ENCODE measurements at places on chromosomes 3 and 15. TPM values are rescaled to one million over a fixed set of nuclear protein-coding genes. Genes with fewer than 3 reads are reported as not detected.

- DNase-seq, result no peak
These were observed 53.9 kb upstream of the NEDD4 start for GRCh38 chr15:56047354-56047753.

DNA sequence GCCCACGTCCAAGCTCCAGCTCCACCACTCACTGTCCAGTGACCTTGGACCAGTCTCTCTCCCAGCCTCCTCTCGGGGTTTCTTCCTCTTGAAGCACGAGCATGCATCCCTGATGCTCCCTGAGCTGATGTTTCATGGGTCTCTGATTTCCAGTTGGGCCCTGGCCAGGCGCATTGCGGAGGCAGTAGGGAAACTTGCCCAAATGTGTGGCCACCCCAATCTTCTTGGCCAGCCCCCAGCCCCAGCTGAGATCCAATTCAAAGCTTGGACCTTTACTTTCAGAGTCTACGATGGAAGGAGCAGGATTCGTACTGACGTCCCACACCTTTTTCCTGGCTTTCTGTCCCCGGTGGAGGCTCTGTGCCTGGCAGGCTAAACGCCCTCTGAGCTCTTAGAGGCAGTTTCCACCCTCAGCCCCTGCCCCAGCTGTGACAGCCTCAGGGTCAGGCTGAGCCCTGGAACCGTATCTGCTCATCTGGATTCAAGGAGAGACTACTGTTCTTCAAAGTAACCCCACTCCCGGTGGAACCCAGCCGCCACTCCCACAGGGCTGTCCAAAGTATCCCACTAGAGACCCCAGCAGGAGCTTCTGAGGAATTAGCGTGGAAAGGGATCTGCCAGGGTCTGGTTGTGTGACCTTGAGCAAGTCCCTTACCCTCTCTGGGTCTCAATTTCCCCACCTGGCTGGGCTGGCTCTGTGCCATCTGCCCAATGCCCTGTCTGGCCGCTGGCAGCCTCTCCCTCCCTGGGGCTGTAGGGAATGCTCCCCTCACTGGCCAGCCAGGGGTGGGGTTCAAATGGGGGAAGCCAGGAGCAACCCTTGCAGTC, 37.4 kb downstream of the CPN2 start:
- peak; percentile 74 for DNase-seq

- no peak for DNase-seq
These were observed 330.7 kb downstream of the FHIT start for GRCh38 chr3:60920519-60920918.

DNA sequence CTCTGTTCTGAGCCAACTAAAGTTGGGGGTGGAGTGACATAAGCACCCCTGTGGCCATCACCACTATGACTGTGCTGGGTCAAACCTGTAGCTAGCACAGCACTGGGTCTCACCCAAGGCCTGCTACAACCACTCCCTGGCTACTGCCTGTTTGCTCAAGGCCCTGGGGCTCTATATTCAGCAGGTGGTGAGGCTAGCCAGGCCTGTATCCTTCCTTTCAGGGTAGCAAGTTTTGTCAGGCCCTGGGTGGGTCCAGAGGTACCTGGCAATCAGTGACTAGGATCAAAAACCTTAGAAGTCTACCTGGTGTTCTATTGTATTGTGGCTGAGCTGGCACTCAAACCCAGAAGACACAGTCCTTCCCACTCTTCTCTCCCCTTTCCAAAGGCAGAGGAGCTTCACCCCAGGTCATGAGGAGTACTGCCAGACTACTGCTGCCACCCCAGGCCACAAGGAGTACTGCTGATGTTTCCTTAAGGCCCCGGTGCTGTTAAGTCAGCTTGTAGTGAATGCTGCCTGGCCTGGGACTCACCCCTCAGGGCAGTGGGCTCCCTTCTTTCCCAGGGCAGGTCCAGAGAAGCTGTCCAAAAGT, 170.8 kb downstream of the IGSF11 start:
- DNase-seq, result no peak

GRCh38 chr3:38646630-38647029, 2.9 kb downstream of the SCN5A start:
- no peak for DNase-seq

DNA sequence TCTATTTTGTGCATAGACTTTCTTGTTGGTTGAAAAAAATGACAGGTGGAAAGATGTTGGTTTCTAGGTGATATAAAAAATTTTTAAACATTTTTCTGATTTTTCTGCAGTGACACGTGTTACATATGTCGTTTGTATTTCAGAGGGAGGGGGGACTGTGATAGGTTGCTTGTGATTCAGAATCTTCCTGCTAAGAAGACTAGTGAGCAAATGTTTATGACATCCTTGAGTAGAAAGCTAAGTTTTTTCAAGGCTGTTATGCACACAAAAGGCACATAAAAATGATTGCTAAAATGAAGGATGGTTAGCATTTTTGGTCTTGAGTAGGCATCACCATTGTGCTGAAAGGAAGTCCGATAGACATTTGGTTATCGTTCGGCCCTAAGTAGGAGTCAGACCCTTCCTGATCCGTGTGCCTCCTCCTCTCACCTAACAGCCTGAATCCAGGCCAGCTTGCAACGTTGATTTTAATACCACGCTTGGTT, 1.5 kb downstream of the ZNF639 start:
- peak; percentile 60 for DNase-seq

DNA sequence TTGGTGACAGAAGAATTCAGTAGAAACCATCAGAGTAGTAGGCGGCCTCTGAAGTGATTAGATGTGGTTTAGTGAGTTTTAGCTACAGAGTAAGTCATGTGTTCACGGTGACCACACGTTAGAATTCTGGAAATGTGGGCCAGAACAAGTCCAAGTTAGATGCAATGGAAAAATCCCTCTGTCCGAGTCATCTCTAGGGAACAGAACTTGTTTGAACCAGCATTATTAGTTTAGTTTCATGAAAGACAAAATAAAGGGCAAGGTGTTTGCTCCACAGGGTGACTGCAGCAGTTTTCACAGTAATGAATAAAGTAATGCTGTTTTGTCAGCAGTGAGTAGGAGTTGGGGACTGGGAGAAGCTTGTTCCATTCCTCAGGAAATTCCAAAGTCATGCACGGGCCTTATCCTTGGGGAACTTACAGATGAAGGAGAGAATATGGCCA, 100.2 kb downstream of the CGNL1 start:
- DNase-seq, result no peak

GRCh38 chr3:154018100-154018696, 103.0 kb upstream of the ARHGEF26 start:
- DNase-seq, result no peak

GRCh38 chr3:124565013-124565412, 165.2 kb upstream of the UMPS start:
- peak; percentile 79 for DNase-seq

GRCh38 chr3:28718074-28718849, 369.6 kb upstream of the AZI2 start:
- DNase-seq, result no peak

DNA sequence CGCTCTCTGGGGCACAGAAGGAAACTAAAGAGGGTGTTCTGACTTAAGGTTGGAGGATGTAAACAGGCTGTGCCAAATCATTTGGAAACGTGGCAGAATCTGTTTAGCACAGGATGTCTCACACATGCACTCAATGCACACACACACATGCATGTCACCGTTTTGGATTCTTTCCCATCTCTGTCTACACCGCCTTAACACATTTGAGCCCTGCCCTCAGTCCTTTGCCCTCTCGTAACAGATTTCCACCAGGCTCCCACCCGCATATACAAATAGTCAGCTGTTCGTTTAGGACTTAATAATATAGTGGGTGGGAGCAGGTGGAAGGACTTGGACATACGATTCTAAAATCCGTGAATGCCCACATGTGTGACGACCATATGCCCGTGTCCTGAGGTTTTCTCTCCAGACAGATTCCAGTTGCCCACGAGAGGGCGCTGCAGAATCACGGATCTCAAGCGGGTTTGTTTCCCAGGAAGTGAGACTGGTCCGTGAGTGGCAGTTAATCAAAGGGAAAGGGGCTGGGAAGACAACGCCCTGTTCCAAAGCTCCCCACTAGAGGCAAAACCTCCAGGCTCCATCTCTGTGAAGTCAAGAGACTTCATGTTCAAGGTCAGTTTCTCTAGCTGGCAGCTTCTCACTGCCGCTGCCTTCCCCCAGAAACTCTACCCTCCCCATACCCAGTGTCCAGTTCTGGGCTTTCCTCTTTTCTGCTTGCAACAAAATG, 44.5 kb downstream of the NOX5 start:
- DNase-seq, result peak; percentile 89

- DNase-seq, result no peak
These were observed 97.1 kb upstream of the TNFAIP8L3 start for GRCh38 chr15:51191766-51192165.

DNA sequence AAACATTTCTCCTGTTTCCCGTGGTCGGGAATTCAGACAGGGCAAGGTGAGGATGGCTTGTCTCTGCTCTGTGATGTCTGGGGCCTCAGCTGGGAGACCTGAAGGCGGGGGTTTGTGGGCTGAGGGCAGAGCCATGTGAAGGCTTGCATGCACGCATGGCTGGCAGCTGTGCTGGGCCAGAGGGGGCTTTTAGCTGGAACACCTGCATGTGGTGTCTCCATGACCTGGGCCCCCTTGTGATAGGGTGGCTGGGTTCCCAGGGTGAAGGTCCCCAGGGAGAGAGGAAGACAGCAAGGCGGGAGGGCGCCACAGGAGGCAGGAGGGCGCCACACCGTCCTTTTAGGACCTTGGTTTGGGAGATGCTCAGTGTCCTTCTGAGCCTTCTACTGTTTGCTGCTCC, 101.6 kb upstream of the PRR23E start:
- no peak for DNase-seq

- peak; percentile 61 for DNase-seq
These were observed 16.7 kb upstream of the CMTM7 start for GRCh38 chr3:32374788-32375595.

DNA sequence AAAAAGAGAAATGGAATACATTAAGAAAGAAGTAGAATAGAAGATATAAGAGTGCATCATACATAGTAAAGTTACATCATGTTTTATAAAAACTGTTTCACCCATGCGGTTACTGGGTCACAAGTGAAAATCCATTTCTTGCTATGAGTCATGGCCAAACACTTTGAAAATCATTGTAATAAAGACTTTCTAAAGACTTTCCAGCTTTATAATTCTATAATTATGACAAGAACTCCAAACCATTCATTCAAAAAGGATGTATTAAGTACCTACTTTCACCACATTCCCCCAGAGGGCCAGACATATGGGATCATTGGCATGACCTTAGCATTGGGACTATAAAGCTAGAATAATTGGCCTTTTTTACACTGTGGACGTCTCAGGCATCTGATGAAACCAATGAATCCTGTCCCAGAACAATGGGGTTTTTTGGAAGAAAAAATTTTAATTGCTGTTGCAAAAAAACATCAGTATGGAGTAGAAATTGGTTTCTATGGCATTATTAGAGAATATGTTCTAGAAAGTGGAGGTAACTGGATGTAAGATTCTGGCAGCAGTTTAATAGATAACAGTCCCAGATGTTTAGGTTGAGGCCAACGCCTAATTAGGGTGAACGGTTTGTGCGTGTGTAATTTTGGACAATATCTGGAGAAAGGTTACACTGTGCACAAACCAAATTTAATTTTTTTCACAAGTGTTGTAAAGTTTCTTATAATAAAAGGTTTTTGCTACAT, 3.3 kb upstream of the SKIC8 start:
- no peak for DNase-seq

DNA sequence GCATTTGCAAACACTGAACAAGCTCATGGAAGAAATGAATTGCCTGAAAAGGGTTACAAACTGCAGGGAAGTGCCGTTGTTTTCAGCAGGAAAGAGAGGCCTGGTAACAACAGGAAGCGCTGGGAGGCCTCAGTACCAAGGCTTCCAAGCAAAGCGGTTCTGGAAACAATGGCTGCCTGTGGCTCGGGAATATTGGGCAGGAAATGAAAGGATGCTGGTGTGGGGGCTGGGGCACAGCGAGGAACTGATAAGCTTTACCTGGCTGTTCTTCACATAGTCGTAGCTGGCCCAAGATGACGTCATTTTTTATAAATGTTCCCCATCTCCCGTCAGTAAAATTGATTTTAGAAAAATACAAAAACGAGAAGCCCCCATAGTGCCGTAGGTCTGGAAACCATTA, 55.9 kb downstream of the ARHGAP31 start:
- no peak for DNase-seq

GRCh38 chr3:53939813-53940212, 48.2 kb upstream of the SELENOK start:
- no peak for DNase-seq

GRCh38 chr15:65612616-65612946, 1.6 kb upstream of the INTS14 start:
- DNase-seq, result no peak

DNA sequence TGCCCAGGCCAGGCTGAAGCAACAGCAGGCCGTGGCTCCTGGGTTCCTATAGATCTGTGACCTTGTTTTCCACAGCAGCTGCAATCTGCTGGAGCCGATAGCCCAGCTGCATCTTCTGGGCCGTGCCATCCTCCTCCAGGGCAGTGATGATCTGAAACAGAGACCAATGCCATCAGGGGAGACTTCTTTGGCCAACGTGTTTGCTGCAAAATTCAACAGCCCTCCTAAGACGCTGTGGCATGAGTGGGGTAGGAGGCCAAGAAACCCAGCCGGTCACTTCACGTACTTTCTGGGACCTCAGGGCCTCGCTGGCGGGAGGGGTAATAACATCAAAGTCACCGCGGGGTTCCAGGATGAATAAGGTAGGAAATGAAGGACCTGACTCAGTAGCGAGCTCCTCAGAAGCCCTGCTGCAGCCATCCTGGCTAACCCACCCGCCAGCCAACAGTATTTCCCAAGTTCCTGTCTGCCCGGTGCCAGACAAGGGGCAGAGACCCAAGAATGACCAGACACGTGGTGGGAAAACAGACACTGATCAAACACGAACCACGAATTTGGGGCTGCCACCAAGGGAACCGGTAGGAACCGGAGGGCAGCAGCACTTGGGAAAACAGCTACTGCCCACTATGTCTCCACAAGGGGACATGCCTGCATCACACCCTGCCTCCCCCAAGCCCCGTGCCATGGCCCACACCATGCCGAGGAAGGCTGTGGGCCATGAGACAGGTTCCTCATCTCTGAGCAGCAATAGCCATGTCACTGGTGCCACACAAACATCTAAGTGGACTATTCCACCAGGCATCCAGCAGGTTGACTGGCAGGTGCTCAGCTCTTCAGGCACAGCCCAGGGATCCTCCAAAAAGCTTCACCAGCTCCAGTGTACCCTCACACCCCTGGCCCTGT, 25.2 kb downstream of the PLXNB1 start:
- peak; percentile 30 for DNase-seq

The ISLR2 gene
- total RNA-seq, result 0.40 TPM

The QTRT2 gene
- 33.3 TPM for total RNA-seq

The PIGZ gene
- total RNA-seq, result 0.46 TPM

The PHC3 gene
- total RNA-seq, result 103 TPM

The BCL6 gene
- 109 TPM for total RNA-seq

The SGO1 gene
- total RNA-seq, result 0.67 TPM

The EFCC1 gene
- 6.8 TPM for total RNA-seq

The TMEM115 gene
- total RNA-seq, result 85.9 TPM

The ACTL6A gene
- total RNA-seq, result 72.2 TPM

The AGBL1 gene
- total RNA-seq, result not detected

The MNS1 gene
- total RNA-seq, result 1.5 TPM

Measured in thyroid gland (tissue), 4 donors.